Stimulated activated CD4-positive, alpha-beta T cell treated with anti-CD3 and anti-CD28 coated beads, TNF-alpha, amount 100 ng/mL, for 4 hours (primary cell): ENCODE measurements at places on chromosomes 11 and 22.

DNA sequence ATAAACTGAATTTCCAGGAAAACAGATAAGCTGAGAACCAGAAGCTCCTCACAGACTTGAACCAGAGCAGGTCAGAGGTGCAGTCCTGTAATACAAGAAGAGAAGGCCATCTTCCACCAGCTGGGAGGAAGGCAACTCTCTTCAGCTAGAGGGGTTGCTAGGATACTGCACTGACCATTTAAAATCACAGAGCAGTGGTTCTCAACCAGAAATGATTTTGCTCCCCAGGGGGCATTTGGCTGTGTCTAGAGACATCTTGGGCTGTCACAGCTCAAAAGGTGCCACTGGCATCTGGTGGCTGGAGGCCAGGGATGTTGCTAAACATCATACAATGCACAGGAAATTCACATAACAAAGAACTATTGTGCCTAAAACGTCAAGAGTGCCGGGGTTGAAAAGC lies 17.2 kb downstream of the OPCML start:
- no peak for DNase-seq

DNA sequence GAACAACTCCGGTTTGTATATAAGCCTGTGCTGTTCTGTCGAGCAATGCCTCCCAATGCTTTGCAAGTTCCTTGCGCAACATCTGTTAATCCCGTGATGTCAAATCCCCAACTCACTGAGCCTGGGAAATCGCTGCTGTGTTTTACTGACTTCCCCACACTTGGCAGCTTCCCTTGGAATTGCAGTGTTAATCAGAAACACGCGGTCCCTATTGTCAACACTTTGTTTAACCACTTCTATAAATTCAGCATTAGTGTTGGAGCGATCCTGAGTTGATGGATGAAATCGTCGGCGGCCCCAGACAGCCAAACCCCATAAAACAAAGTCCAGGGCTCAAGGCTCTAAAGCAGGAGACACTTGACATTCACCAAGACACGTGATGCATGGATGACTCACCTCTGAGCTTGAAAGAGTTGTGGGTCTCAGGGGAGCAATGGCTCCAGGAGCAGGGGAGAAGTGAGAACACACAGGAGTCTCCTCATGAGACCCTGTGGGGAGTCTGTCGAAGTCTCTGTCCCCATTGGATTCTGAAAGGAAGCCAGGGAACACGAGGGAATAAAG lies 555.3 kb downstream of the MIAT start:
- no peak for DNase-seq

DNA sequence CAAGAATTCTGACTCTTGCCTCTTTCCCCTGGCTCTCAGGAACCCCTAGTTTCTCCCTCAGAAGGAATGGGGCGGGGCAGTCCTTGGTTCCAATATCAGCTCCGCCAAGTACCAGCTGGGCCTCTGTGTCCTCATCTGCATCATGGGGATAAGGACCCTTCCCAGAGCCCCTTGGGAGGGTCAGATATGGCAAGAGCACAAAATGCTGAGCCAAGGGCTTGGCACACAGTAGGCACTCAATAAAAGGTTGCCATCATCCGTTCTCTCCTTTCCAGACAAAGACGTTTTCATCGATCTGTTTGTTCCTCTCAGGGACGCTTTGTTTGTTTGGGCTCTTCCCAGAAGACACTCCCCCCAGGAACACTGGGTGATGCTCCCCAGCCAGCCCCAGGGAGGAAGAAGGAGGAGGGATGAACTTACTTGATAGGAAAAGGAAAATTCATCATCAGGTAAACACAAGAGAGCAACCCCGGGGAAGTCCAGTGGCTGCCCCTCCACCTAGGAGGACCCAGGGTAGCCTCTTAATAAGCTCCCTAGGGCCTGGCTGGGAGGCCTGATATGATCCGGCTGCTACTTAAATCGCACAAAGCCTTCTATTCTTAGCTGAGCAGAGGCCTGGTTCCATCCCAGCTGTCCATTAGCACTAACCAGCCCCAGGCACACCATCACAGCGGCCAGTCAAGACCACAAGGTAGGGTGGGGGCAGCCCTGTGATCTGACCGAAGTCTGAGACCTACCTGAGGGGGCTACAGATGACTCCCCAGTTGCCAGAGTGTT lies 19.6 kb downstream of the GDPD5 start:
- DNase-seq = no peak

DNA sequence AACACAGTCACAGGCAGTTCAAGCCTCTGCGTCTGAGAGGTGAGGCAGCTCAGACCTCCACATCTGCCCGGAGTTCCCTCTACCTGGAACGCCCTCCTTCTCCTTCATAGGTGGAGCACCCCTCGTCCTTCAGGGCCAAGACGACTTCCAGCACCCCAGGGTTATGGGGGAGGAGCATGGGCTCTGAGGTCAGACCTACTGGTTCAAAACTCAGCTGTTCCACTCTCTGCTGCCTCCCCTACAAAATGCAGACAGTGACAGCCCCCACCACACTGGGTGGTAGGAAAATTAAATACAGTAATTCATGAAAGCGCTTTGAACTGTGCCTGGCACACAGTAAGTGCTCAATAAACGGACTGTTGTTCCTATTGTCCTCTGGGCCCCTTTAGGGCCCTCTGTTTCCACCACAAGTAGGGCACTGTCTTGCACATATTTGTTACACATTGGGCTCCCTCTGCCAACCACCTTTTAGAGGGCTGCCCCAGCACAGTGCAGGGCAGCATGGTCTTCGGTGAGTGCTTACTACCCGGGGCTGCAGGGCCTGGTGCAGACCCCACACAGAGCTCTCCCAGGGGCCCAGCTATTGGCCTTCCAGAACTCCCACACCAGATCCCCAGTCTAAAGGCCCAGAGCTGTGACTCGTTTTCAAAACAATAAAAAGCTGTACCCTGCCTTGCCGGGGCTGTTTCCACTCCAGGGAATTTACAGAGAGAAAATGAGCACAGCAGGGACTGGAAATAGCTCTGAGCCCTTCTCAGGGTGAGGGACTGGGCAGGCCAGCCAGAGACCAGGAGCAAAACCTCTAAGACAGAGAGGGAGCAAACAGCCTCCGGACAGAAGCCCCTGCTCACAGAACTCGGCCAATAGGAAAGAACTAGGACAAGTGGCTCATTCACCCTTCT lies 2.5 kb downstream of the TMEM184B start:
- DNase-seq = no peak
